ENCODE measurements at places on chromosomes 6 and 20.

DNA sequence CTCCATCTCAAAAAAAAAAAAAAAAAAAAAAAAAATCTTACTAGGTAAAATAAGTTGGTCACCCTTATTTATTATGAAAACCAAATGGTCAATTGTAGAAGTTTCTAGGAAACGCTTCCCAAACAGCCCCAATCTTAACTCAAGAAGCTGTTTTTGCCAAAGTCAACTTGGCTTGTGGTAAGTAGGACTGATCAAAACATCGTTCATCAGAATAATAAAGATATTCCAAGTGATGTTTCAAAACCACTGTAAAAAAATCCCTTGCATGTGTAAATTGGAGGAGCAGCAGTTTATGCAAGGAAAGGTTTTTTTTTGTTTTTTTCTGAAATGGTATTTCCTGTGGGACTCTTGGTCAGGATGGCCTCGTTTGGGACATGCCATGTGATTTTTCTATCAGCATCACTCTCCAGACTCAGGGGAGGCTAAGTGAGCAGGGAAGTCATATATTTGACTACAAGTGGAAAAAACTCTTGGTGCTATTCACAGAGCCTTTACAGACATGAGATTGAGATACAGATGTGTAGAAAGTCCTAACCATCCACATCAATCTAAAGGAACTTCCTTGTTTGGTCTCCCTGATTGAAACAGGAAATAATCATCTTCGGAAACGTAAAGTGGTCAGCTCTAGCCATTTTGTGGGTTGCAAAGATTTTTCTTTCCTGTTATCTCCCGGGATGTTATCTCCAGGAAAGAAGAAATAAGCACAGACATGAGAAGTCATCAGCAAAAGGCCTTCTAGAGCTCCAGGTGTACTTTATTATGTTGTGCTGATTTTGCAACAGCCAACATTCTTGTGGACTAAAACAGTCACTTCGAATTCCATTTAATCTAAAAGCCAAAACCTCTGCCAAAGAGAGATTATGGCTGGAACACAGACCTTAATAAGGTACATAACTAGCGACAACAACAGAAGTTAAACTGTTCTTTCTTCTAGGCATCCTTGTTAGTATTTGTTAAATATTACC is 177.8 kb downstream of the EDN1 start:
- no peak for DNase-seq

- no peak for DNase-seq
Observed at GRCh38 chr6:169451065-169451838, 197.6 kb upstream of the THBS2 start.

- DNase-seq, result no peak
Observed at GRCh38 chr20:61619751-61620150, 367.7 kb downstream of the CDH4 start.

- DNase-seq, result no peak
Observed at GRCh38 chr20:60135276-60135675, 177.1 kb downstream of the CDH26 start.

GRCh38 chr20:48738399-48739304 is 89.1 kb downstream of the PREX1 start:
- no peak for DNase-seq

DNA sequence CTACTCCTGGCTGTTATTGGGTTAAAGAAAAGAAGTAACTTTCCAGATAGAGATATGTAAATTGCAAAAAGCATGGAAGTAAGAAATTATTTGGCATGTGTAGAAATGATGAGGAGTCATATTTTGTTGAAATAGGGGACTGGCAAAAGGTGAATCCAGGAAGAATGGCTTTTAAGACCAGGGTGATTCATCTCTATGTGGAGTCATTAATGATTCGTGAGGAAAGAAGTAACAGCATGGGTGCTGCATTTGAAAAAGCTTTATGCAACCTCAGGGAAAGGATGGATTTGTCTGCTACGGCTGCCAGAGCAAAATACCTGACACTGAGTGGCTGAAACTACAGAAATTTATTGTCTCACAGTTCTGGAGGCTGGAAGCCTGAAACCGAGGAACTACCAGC is 14.8 kb upstream of the SYNE1 start:
- no peak for DNase-seq

- DNase-seq, result no peak
Observed at GRCh38 chr6:148835920-148836441, 89.2 kb downstream of the UST start.

GRCh38 chr6:32086661-32087573 is 22.2 kb downstream of the TNXB start:
- DNase-seq, result no peak

DNA sequence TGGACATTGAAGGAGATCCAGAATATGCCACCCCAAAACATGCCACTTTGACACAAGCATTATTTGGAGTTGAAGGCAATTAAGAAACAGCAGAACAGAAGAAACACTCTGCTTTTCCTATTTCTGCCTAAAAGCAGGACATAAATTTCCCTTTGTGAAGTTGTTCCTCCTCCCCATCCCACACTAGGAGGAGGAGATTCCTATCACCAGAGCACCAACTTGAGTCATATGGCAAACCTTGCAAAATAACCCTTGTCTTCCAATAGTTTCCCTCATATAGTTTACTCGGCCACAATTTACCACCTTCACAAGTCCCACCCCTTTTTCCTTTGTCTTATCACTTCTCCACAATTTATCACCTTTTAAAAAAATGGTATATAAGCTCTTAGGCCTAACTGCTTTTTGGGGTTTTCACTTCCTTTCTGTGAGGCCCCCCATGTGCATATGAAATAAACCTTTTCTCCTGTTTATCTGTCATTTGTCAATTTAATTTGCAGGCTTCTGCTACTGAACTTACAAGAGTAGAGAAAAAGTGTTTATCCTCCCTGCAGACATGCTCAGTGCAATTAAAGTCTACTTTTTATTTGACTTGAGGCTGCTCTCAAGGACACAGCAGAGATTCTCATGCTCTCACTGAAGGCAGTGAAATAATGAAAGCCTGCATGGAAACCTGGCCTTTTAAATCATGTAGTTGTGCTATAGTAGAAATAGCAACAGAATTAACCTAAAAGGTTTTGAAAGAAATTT is 2.8 kb upstream of the RAB23 start:
- no peak for DNase-seq

- DNase-seq, result no peak
Observed at GRCh38 chr20:14597206-14597715, 259.8 kb upstream of the FLRT3 start.

- DNase-seq, result no peak
Observed at GRCh38 chr20:1364106-1364505, 28.7 kb downstream of the FKBP1A start.

DNA sequence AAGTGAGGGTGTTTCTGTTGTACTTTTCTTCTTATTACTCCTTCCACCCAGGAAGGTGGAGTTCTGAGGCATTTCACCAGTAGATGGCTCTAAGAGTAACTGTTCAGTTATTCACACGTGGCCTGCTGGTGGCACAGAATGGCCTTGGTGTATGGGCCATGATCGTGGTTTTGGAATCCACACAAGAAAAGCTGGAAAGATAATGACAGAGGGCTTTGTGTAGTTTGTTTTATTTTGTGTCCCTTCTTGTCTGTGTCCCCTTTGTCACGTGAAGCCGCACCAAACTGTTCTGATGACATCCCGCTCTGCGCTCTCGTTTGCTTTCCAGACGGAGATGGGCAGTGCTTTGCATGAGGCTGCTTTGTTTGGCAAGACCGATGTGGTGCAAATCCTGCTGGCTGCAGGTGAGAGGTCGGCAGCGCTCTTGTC is 93.4 kb downstream of the ANKS1A start:
- no peak for DNase-seq

- DNase-seq, result no peak
Observed at GRCh38 chr6:169172946-169173345, 80.7 kb downstream of the THBS2 start.

DNA sequence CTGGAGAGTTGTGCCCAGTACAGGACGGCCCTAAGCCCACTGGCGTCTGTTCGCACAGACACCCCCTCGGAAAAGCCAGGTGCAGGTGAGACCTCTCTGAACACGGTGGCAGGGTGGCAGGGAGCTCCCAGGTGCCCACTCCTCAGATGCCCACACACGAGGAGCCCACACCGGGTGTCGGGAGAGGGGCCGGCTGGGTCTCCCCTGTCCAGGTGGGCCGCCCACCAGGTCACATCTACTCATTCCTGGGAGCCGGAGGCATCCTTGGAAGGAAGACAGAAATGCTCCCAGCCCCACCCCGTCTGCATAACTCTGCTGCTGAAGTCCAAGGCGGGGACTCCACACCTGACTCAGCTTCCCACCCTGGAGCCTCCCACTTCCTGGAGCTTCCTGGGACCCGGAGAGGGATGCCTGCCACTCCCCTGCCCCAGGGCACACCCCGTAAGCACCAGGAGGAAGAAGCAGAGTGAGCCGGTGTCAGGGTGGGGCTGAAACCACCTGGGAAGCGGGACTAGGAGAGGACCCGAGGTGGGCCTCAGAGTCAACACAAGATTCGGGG is 2.5 kb downstream of the SRMS start:
- DNase-seq, result no peak

GRCh38 chr6:126094411-126094810 is 108.1 kb downstream of the TRMT11 start:
- no peak for DNase-seq

DNA sequence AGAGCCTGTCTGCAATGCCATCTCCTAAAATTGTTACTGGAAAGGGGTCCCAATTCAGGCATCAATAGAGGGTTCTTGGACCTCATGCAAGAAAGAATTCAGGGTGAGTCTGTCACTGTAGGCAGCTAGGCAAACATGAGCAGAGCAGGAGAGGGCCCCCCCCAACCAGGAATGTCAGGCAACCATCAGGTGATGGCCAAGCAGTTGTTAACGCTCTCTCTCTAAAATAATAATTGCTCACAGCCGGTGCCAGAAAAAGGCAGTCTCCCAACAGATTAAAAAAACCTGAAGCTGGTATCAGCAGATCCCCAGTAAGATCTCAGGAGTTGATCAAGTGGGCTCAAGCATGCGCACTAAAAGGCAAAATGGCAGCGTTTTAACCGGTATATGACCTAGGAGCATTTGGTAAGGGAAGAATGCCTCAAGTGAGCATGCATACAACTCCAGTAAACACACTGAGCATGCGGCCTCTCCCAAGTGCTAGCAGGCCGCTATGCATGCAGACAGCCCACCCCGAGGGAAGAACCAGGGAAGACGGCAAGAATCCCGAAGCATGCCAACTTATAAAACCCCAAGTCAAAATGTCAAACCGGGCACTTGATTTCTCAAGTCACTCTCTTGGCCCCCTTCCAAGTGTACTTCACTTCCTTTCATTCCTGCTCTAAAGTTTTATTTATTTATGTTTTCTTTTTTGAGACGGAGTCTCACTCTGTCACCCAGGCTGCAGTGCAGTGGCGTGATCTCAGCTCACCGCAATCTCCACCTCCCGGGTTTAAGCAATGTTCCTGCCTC is 44.0 kb upstream of the RNGTT start:
- DNase-seq, result no peak

DNA sequence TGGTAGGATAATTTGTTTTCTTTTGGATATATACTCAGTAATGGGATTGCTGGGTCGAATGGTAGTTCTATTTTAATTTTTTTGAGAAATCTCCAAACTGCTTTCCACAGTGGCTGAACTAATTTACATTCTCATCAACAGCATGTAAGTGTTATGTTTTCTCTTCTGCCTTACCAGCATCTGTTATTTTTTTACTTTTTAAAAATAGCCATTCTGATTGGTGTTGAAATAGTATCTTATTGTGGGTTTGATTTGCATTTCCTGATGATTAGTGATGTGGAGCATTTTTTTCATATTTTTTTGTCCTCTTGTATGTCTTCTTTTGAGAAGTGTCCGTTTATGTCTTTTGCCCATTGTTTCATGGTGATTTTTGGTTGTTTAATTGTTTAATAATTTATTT is 11.9 kb downstream of the HINT3 start:
- no peak for DNase-seq

- DNase-seq, result no peak
Observed at GRCh38 chr6:33390173-33390572, 1.4 kb upstream of the KIFC1 start.

- DNase-seq, result no peak
Observed at GRCh38 chr6:134185277-134185676, 132.6 kb downstream of the SGK1 start.

DNA sequence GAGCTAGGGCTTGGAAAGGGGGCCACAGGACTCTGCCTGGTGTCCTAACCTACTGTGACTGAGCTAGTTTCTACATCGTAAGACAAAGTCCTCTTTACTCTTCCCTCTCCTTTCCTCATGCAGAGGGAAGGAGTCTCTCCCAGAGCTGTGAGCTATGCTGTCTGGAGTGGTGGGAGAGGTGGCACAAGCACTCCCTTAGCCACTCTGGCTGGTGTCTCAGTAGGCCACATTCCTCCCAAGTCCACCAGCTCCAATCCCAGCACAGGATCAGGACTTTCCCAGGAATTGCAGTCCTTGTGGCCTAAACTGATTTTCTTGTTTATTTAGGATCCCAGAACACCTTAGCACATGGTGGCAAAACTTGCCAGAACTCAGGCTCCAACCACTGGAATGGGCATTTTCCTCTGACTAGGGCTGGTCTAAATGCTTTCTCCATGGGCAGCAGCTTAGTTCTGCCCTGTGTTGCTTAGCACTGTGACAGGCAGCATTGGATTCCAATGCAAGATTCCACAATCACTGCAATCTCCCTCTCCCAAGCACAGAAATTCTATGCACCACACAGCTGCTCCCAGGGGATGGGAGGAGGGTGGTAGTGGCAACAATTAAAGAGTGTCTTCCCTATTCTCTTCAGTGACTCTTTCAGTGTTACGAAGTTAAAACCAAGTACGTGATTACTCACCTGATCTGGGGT is 733.3 kb downstream of the HACE1 start:
- no peak for DNase-seq

GRCh38 chr6:92723390-92723931 is 695.9 kb downstream of the EPHA7 start:
- DNase-seq, result no peak

GRCh38 chr6:15510536-15511247 is 152.1 kb downstream of the DTNBP1 start:
- DNase-seq, result no peak

DNA sequence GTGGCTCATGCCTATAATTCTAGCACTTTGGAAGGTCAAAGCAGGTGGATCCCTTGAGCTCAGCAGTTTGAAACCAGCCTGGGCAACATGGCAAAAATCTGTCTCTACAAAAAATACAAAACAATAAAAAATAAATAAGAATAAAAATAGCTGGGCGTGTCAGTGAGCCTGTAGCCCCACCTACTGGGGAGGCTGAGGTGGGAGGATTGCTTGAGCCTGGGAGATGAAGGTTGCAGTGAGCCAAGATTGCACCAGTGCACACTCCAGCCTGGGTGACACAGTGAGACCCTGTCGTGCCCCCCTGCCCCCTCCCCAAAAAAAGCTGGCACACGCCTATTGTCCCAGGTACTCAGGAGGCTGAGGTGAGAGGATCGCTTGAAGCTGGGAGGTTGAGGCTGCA is 35.1 kb upstream of the SRPK1 start:
- DNase-seq, result no peak

GRCh38 chr20:53408691-53409446 is 184.8 kb downstream of the ZNF217 start:
- DNase-seq, result no peak

GRCh38 chr6:33017694-33018353 is 8.4 kb upstream of the HLA-DOA start:
- DNase-seq, result no peak
